Large intestine (tissue), 12 donors: ENCODE measurements at places on chromosomes 7 and 10. TPM values are rescaled to one million over a fixed set of nuclear protein-coding genes. Genes with fewer than 3 reads are reported as not detected.

Gene SCIN
- 4.3 TPM for polyA plus RNA-seq

Gene TRPV5
- polyA plus RNA-seq, result 0.73 TPM

Gene ARHGAP19
- polyA plus RNA-seq, result 17.2 TPM

Gene KBTBD2
- polyA plus RNA-seq, result 46.5 TPM

Gene VWDE
- polyA plus RNA-seq, result 0.66 TPM

Gene CYP2W1
- 598 TPM for polyA plus RNA-seq

Gene UNCX
- not detected for polyA plus RNA-seq

Gene FEZF1
- polyA plus RNA-seq, result not detected

Gene OR6V1
- not detected for polyA plus RNA-seq

Gene SSC4D
- 1.2 TPM for polyA plus RNA-seq

Gene IL6
- polyA plus RNA-seq, result 2.1 TPM

Gene PNLIPRP1
- 0.63 TPM for polyA plus RNA-seq

Gene NPTX2
- 9.2 TPM for polyA plus RNA-seq
